ENCODE measurements at places on chromosomes 13 and 19.

- peak; percentile 90 for DNase-seq
Measured at GRCh38 chr19:44848036-44848811, 2.1 kb downstream of the NECTIN2 start.

DNA sequence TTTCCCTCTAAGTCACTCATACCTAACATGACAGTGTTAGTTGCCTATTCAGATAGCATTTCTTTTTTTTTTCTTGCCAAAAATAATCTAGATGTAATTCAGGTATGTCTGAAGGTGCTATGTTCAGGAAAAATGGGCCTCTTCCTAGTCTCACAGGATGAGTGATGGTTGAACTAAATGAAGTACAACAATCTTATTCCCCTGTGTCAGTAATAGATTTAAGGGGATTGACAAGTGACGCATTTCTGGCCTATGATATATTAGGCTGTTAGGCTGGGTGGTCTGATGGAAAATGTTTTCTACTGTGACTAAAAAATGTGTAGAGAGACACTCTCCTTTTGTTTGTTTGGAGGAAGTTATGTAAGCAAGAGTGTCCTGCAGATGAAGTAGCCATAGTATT lies 878.7 kb upstream of the SLITRK1 start:
- no peak for DNase-seq

DNA sequence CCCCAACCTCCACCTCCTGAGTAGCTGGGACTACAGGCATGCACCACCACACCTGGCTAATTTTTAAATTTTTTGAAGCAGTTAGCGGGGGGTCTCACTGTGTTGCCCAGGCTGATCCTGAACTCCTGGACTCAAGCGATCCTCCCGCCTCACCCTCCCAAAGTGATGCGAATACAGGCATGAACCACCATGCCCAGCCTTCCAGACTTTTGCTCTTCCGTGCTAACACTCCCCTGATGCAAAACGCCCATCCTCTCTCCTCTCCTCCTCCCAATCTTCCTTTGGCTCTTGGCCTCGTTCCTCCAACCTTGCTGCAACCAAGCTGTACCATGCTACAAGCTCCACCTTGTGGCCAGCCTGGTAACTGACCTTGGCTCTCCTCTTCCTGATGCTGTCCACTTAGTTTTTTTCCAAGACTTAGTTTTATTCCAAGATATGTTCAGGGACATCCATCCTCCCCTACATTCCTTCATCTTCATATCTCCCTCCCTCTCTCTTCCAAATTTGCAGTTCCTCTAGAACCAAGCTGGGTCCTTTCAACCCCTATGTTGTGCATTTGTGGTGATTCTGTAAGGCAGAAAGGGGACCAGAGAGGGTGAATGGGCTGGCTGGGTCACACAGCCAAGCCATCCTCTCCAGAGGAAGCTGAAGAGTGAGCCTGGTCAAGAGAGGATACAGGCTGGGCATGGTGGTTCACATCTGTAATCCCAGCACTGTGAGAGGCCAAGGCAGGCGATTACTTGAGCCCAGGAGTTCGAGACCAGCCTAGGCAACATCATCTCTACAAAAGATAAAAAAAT lies 32.8 kb downstream of the TINCR start:
- no peak for DNase-seq

- DNase-seq, result no peak
Measured at GRCh38 chr13:98538876-98539275, 38.0 kb downstream of the STK24 start.

GRCh38 chr13:48770372-48770771 lies 116.6 kb downstream of the CYSLTR2 start:
- no peak for DNase-seq

DNA sequence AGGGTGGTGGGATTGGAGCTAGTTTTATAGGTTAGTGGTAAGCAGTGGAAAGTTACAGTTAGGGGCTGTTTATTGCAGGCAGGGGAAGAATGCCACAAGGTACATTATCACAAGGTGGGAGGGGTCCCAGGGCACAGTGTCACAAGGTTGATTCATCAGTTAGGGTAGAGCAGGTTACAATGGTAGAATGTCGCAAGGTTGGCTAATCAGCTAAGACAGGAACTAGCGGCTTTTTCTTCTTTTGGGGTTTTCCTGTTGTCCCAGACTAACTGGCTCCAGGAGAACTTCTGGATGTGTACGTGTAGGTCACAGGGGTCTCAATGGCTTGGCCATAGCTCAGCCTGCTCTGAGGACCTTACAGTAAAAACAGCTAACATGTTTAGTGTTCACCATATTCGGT lies 1221.1 kb downstream of the SLITRK1 start:
- DNase-seq, result no peak

GRCh38 chr13:52869621-52870020 lies 21.2 kb upstream of the PCDH8 start:
- no peak for DNase-seq

GRCh38 chr19:30004403-30004802 lies 62.4 kb downstream of the URI1 start:
- peak; percentile 3 for DNase-seq

GRCh38 chr13:73702419-73703071 lies 431.7 kb downstream of the KLF12 start:
- DNase-seq, result no peak

DNA sequence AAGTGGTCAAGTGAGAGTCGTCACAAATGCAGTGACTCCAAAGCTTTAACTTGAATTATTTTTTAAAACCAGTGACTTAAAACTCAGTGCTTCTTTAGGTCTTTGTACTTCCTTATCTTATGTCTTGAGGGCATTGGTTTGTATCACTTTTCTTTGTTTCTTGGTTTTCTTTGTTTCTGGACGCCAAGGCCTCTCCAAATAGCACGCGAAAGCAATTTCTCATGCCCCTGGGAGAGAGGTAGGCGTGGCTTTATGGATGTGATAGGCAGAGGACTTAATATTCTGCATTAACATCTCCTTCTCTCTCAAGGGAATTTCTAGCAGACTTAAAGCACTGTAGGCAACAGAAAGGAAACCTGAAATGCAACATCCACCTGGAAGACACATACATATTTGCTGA lies 20.6 kb downstream of the UBE2L5 start:
- no peak for DNase-seq

DNA sequence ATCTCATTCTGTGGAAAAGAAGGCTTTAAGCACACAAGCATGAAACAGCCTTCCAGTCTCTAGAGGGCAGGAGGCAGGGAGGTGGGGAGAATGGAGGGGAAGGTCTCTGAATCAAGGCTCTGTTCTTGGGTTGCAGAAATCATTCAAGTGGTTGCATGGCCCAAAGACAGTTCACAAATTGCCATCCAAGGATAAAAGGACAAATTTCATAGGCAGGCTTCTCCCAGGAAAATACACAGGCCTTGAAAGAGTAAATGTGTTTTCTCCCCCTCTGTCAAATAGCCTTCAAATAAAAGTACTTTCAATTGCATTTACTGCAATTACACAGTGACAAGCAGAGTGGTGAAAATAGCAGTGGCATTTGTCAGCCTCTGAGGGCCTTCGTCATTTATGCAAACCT lies 450.8 kb downstream of the DCT start:
- peak; percentile 9 for DNase-seq

GRCh38 chr19:28948566-28948965 lies 264.4 kb downstream of the UQCRFS1 start:
- no peak for DNase-seq

GRCh38 chr13:34698945-34699344 lies 243.1 kb upstream of the NBEA start:
- no peak for DNase-seq

- DNase-seq, result peak; percentile 73
Measured at GRCh38 chr19:38375748-38376147, 1.4 kb downstream of the PSMD8 start.
